GM10248 (cell line): ENCODE measurements at places on chromosomes 11 and 22.
A peak's percentile ranks its signal among the peaks of the same experiment; 100 is the strongest.

- peak; percentile 64 for DNase-seq
Measured at GRCh38 chr22:42895087-42895486, 38.0 kb upstream of the ARFGAP3 start.

DNA sequence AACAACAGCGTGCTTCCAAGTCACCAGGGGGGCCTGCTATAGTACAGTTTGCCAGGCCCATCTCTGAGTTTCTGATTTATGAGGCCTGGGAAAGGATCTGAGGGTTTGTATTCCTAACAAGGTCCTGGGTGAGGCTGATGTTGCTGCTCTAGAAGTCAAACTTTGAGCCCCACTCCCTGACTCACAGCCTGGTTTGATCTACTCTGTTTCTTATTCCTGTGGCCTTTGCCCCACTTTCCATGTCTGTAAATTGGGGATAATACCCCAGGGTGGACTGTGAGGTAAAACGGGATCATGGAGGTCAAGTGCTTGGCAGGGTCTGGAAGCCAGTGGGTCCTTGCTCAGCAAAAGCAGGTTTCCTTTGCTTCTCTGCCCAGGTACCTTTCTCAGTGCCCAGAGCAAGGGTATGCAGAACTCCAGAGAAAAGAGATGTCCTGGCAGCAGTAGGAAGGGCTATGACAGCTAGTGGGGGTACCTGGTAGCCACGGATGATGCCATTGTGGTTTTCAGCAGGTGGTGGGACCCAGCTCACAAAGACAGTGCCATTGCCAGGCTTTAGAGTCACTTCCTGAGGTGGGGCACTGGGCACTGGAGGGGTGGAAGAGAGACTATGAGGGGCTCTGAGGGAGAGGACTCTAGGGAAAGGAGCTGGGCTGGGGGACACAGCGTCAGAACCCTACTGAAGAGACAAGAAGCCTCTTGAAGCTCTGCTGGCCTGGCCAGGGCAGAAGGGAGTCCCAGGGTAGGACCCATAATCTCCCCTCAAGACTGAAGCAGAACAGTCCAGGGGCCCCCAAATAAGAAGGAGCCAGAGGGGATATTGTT lies 2.8 kb downstream of the ROBO4 start:
- DNase-seq, result no peak

GRCh38 chr22:38383417-38383816 lies 66.2 kb upstream of the CSNK1E start:
- no peak for DNase-seq

GRCh38 chr22:20573176-20573832 lies 65.9 kb downstream of the MED15 start:
- no peak for DNase-seq

DNA sequence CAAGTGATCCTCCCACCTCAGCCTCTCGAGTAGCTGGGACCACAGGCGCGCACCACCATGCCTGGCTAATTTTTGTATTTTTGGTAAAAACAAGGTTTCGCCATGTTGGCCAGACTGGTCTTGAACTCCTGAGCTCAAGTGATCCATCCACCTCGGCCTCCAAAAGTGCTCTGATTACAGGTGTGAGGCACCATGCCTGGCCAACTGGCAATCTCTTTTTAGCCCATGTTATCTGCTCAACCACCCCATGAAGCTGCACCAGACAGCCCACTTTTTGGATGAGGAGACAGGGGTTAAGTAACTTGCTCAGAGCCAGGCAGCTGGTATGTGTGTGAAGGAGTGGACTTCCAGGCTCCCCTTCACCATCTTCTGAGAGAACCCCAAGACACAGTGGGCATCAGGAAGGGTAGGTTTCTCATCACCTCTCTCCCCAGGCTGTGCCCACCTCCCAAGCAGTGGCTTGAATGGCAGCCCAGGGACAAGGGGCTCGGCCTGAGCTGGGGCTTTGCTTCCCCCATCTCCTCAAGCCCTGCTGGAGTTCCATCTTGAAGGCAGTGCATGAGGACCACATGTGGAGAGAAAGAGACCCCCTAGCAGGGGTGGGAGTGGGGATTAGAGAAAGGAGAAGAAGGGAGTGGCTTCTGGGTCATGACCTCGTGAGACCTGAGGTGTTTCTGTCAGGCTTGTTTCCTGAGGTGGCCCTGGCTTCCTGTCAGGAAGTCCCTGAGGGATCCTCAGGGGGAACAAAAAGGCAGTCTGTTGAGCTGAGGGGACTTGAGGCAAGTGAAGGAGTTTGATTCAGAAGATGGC lies 87.5 kb upstream of the PARVA start:
- DNase-seq, result peak; percentile 23

DNA sequence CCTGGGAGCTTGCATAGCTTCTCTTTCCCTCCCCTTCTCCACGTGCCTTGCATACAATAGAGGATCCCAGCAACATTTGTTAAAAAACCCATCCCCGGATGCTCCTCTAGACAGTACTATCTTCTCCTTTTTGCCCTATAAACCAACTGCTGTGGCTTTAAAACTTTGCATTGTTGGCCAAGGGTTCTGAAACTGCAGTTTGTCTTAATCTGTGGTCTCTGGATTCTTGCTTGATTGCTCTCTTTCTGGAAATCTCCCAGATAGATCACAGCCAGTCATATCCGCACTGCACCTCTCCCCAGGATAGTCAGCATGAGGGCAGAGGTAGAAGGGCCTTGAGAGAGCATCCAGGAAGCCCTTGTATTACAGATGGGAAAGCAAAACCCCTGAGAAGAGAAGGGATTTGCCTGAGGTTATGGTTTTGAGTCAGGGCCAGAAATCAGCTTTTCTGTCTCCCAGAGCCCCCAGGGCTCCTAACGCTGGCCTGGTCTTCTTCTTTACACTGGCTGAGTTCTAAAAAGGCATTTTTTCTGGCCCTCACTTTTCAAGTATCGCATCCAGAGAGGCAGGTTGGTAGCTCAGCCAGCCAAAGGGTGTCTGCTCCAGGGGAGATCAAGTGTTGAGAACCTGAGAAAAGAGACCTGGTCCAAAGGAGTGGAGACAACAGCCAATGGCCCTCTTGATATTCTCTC lies 70.6 kb downstream of the ADM start:
- DNase-seq, result no peak

GRCh38 chr11:62137276-62137861 lies 13.6 kb downstream of the INCENP start:
- no peak for DNase-seq

GRCh38 chr22:38135133-38135706 lies 24.7 kb upstream of the BAIAP2L2 start:
- no peak for DNase-seq

GRCh38 chr11:18379201-18379600 lies 15.2 kb upstream of the LDHA start:
- no peak for DNase-seq

DNA sequence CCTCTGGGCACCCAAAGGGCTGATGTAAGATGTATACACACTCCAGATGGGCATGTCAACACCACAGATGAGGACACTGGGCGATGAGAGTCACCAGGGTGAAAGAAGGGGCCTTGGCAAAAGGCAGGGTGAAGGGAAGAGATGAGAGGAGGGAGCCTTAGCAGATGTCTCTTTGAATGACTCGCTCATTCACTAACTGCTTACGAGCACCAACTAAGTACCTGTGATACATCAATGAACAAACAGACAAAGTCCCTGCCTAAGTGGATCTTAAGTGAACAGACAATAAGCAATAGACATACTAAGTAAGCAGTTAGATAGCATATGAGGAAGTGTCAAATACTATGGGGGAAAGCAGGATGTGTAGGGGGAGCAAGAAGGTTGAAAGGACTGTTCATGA lies 7.5 kb downstream of the ME3 start:
- no peak for DNase-seq

DNA sequence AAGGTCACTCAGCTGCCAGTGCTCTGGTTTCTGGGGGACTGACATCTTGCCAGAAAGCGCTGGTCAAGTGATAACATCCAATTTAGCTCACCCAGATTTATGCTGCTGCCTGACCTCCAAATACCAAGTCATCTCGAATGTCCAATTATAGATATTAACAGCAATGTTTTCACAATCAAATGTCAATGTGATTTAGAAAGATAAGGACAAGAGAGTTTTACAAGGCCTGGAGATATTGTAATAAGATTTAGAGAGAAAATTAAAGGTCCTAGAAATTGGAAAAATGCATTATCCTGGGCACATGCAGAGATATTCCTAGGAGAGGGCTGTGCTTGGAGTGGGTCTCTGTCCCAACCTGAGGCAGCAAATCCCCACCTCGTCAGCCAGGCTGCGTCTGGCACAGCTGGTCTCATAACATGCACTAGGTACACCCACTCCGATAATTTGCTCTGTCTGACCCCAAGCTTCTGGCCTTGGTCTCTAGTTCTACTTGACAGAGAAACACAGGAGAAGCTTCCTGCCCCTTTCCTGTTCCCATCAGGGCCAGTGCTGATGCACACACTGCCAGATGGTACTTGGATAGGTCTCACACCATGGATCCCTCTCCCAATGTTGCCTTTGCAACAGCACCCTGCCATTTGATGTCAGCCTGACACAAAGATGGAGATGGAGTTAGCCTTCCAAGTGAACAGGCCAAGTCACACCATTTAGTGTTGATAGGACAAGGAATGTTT lies 28.6 kb downstream of the USH1C start:
- DNase-seq, result no peak

DNA sequence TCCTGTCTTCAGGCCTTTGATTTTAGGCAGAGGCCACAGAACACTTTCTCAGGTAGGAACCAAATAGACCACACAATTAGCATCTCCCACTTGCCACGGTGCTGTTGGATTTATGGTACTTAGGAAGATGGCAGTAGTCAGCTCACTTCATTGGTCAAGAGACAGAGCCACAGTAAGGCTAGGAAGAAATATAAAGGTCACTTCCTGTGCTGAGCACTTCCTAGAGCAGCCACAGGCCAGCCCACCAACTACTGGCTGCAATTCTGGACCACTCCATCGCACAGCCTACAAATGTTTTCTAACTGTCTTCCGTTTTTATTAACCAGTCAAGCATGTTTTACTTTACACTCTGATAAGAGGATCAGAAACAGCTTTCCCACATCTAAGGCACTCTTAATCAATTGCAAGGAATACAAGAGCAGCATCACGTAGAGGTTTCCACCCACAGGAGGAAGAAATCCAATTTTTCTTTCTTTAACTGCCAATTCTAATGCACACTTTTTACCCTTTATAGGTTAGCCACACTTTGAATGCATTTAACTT lies 54.7 kb downstream of the ABTB2 start:
- DNase-seq, result no peak

- no peak for DNase-seq
Measured at GRCh38 chr11:127639916-127640315, 639.3 kb upstream of the KIRREL3 start.

- no peak for DNase-seq
Measured at GRCh38 chr22:42611051-42611450, 3.6 kb downstream of the POLDIP3 start.

GRCh38 chr11:42770444-42771065 lies 541.2 kb upstream of the API5 start:
- DNase-seq, result peak; percentile 20

DNA sequence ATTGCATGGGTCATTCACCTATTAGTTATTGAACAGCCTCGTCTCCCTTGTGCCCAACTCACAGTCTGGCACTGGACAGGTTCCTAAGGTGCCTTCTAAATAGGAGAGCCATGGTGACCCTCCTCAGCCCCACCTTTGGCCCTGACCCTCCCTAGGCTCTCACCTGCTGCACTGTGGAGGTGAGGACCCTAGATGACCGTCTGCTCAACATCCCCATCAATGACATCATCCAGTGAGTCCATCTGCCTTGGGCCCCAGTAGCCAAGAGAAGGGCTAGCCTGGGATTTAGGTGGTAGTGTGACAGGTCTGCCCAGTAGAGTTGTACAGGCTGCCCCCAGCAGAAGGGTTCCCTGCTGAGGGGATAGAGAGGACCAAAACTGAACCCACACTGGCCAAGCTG lies 13.6 kb downstream of the UCP2 start:
- DNase-seq, result no peak

- DNase-seq, result no peak
Measured at GRCh38 chr22:37647928-37648327, 8.5 kb downstream of the SH3BP1 start.

GRCh38 chr11:12094872-12095800 lies 15.3 kb upstream of the MICAL2 start:
- DNase-seq, result no peak

DNA sequence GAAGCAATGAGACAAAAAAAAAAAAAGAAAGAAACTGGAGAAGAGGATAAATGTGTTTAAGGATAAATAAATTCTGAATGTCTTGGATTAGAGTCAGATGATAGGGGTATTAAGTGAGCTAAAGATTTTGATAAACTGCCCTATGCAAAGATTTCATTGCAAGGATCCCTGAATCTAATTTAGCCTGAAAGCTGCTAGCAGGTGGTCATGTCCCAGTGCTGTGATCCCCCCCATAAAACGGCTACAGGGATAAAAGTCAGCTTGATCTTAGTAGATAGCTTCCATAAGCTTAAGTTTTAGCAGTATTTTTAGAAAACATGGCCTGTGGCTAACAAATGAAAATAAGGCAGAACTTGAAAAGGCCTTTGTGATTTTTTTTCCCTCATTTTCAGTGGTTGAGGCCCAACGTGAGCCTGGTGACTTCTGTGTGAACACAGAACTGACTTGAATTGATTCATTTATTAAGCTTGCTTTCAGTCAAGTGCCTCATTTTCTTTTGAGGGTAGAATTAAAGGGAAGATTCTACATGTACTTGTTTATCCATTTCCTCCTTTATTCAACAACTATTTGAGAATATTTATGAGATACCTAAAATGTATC lies 44.5 kb downstream of the CD44 start:
- DNase-seq, result no peak

DNA sequence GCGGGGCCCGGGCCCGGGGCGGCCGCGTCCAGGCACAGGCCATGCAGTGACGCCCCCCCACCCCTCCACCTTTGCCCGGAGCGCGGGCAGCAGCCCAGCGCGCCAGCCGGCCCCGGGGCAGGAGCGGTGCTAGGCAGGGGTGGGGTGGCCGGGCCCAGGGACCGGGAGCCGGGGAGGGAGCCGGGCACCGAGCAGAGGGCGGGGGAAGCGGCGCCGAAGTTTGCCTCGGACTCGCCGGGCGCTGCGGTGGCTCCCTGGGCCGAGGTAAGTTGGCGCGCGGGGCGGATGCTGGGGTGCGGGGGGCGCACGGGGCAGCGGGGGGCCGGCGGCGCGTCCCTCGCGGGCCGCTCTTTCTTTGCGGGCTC lies 332 bp downstream of the TEAD1 start:
- peak; percentile 33 for DNase-seq

GRCh38 chr11:27401833-27402316 lies 38.9 kb upstream of the CCDC34 start:
- no peak for DNase-seq
